Activated CD4-positive, CD25-positive, alpha-beta regulatory T cell (primary cell): ENCODE measurements at places on chromosomes 7 and 10.

DNA sequence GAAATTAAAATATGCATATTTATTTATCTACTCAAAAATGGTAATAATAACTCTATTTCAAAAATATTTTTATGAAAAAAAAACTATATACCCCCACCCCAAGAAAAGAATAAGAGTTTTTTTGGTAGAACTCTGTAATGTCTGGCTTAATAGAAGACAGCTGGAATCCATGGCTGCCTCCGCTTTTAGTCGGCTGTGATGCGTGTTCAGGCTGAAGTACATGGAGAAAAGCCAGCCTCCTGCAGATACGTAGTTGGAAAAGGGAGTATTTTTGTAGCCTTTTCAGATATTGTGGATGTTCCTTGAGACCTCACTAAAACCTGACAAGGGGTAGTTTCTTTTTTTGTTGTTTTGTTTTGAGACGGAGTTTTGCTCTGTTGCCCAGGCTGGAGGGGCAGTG, 10.0 kb downstream of the FOXK1 start:
- no peak for DNase-seq

- DNase-seq, result no peak
Measured at GRCh38 chr7:157272351-157273207, 64.2 kb upstream of the DNAJB6 start.

GRCh38 chr10:70109064-70109729, 23.4 kb downstream of the AIFM2 start:
- no peak for DNase-seq

- no peak for DNase-seq
Measured at GRCh38 chr7:51055039-51055840, 261.4 kb downstream of the COBL start.

GRCh38 chr7:727104-727805, at the start of gene PRKAR1B:
Gene PRKAR1B, minus strand, starts transcription at chr7:727281. Its CDS starts 15,776 bp downstream, at chr7:711505.
- DNase-seq, result no peak

GRCh38 chr7:145903658-145904057, 212.9 kb upstream of the CNTNAP2 start:
- DNase-seq, result no peak

DNA sequence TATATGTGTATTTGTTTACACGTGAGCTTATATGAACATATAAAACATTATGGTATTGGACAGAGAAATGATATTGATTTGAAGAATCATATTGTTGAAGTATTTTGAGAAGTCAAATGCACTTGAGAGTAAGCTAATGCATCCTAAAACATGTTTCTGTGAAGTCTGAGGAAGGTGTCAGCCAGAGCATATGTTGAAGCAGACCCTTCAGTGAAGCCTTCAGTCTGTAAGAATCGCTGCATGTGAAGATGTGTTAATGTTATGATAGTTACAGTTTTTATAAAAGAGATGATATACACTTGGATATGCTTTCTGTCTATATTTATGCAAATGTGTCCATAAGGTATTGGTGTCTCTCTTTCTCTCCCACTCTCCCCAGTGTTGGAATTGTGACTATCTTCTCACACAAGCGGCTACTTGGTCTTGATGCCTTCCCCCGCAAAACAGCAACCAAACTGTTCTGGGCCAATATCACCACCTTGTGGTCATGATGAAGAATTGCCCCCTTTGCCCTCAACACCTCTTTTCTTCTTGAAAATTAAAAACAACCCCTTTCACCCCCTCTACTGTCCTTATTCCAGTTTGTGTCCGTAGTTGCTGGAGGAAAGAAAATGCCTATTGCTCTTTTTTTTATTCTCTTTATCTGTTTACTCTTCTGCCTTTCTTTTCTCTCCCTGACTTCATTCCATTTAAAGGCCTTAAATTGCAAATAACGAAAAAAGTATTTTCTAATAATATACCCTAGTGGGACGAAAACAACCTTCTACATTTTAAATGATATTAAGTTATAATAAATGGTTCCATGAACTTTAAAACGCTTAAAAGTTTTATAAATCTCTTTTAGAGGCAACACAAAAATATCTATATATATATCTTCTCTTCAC, 64.9 kb downstream of the IKZF1 start:
- peak; percentile 11 for DNase-seq

- no peak for DNase-seq
Measured at GRCh38 chr10:89305766-89306433, 4.1 kb downstream of the IFIT2 start.

GRCh38 chr7:156988343-156989185, 21.9 kb downstream of the MNX1 start:
- DNase-seq, result no peak

DNA sequence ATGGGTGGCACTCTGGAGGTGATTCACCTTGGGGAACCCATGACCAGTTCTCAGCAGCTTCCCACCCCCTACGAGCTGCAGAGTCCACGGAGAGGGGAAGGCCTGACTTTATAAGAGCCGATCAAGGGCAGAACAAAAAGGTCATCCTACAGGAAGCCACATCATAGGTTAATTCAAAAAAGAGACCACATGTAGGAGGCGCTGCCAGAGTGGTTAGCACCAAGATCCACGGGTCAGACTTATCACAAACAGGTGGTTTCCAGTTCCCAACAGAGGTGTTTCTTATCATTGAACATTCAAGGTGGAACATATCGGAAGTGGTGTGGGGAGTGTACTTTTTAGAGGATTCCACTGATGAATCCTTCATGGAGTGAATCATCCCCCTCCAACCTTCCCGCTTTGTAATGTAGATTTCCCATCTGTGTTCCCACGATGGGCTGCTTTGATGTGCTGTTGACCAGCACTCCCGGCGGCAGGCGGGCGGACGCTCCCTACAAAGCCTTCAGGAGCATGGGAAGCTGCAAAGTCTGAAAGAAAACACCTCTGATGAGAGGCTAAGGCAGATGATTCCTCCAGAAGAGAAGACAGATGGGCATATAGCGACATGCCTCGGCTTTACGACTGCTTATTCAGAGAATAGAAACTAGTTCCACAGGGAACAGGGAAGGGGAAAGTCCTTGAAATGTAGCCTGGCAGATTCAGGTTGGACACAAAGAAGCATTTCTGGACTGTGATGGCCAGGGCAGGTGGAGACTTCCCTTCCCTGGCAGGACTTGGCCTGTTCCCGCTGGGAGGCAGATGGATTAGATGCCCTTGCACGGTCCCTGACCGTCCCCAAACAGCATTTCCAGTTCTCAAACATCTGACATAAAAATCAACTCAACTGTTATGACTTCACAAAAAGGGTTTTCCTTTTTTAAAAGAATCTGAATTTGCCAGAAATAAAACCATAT, 66.5 kb downstream of the AFAP1L2 start:
- no peak for DNase-seq

DNA sequence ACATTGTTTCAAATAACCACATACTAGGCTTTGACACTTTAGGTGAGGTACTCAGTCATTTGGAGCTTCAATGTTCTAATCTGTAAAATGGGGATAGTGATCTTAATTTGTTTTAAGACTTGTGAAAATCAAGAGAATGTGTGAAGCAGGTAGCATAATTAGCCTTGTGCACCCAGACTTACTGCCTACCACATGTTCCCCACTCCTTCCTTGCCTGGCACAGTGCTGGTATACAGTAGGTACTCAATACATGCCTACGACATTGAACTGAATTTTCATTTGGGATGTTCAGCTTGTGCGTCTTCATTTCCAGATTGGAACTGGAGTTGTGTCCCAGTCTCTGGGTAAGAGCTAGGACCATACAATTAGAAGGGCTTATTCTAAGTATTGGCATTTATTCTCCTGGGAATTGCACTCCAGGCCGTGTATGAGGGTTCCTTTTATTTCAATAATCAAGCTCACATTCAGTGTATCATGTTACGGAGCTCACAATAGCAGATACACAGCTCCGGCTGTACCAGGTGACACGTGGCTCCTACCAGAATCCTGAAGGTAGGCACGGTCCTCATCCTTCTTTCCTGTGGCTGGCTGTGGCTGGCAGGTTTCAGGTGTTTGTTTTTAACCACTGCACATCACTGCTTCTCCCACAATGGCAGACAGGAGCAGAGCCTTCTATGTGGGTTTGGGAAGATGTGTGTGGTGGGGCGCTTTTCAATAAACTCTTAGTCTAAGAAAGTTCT, 109.4 kb upstream of the PDCD4 start:
- DNase-seq, result no peak

DNA sequence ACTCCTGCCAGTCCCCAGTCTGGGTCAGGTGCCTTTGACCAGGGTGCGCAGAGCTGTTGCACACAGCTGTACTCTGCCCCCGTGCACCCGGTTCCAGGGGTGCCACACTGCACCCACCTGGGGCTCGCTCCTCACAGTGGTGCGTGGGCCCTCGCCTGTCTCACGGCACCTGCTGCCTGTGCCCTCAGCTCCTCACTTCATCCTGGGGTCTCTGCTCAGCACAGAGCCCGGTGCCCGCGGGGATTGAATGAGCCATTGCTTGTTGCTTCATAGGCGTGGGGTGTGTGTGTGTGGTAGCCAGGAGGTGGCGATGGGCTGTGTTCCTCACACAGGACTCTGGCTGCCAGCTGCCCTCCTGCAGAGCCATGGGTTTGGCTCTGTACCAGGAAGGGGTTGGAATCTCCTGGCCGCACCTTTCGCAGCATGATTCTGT, 18.5 kb downstream of the EIF3B start:
- DNase-seq, result no peak

DNA sequence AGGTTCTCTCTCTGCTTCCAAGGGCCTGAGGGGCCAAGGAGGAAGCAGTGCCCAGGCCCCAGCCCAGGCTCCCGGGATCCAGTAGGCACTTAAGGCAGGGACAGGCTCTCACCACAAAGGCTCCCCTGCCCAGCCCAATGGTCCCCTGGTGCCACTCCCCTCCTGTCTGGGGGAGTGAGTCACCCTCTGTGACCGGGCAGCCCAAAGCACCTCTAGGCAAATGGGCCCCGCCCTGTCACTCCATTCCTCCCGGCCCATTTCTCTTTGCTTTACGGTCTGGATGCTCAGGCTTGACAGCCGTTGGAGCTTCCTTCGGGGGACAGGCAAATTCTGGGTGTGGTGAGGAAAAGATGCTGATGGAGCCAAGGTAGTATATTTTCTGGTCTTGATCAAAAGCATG, at the start of gene CALHM3:
TSS of gene CALHM3 (minus strand) at position 106 of the 400 bp plus-strand sequence. CDS start 208 bp downstream, outside the sequence.
- no peak for DNase-seq

GRCh38 chr7:43700059-43700501, 29.2 kb downstream of the COA1 start:
- no peak for DNase-seq

DNA sequence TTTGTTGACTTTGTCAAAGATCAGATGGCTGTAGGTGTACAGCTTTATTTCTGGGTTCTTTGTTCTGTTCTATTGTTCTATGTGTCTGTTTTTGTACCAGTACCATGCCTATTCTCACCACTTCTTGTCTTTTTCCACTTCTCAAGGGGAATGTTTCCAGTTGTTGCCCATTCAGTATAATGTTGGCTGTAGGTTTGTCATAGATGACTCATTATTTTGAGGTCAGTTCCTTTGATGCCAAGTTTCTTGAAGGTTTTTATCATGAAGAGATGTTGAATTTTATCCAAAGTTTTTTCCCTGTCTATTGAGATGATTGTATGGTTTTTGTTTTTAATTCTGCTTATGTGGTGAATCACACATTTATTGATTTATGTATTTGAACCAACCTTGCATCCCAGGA, 216.7 kb upstream of the RNF32 start:
- no peak for DNase-seq

DNA sequence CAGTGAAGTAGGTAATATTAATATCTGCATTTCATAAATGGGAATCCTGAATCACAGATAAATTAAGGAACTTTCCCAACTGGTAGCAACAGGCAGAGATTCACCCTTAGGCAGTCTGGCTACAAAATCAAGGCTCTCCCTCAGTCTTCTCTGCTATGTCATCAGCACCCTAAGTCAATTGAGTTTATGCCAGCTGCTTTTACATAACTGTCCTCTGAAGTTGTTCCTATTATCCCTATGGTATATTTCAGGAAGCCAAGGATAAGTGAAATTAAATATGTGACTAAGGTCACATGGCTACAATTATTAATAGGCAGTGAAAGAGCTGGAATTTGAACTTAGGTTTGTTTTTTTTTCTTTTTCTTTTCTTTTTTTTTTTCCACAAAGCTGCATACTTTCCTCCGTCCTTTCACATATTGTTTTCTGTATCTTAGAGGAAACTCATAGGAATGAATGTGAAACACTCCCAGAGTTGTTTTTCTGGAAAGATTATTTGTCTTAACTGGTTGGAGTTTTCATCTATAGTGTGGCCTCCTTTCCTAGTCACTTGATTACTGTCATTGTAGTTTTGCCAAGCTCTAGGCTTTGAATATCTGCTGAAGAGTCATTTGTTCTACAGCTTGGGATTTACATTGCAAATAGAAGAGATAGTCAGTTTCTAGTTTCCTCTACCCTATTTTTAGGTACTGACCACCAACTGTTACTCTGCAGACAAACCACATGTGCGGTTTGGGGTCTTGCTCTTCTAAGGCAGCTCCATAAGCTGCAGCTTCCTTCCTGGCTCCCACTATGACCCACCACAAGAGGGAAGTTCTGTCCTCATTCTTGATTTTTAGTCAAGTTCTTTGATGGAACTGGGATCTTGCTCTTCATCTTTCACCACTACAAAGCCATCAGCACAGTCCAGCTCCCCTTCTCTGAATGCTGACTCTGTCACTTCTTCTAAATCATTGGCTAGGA, 338.0 kb upstream of the KIAA1217 start:
- DNase-seq, result no peak

DNA sequence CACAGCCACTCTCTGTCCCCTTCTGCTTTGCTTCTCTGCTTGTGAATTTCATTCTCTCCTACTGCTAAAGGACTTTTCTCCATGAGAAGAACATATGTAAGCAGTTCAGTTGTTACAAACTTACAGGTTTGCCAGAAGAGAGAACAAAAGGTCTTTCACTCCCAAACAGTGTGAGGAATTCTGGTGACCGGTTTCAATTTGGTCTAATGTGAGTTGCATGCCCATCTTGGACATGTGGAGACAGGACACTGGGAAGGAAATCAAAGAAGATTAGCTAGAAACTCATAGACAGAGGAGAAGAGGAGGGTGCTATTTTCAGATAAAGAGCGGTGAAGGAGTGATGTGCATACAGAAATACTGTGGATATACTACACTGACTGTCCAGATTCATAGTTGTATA, 209.5 kb upstream of the INHBA start:
- DNase-seq, result no peak

DNA sequence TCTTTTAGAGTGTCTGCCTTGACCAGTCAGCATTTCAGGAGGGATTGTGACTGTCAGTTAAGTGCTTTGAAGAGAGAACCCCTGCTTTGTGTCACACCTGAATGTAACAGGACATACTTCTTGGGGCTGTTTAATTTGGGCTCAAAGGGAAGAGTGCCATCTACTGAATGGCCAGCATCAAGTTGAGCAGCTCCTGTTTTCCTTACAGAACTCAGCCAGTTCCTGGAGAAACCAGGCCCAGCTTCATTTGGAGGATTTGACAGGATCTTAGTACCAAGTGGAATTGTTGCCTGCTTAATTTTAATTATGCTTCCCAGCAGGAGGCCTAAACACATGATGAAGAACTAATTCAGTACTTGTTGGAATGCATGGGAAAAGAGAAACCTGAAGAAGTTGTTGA, 8.3 kb downstream of the ADD3 start:
- DNase-seq, result no peak

- no peak for DNase-seq
Measured at GRCh38 chr10:131993275-131993674, 11.6 kb upstream of the BNIP3 start.

GRCh38 chr10:70265032-70265689, 18.6 kb downstream of the NPFFR1 start:
- no peak for DNase-seq

GRCh38 chr10:114515298-114515914, 111.1 kb upstream of the AFAP1L2 start:
- DNase-seq, result no peak

- no peak for DNase-seq
Measured at GRCh38 chr10:5381187-5381586, 16.4 kb downstream of the UCN3 start.

- no peak for DNase-seq
Measured at GRCh38 chr10:113042868-113043267, 92.8 kb downstream of the TCF7L2 start.
